Stimulated activated CD8-positive, alpha-beta memory T cell treated with anti-CD3 and anti-CD28 coated beads, Interleukin-7, amount 100 ng/mL, for 1 hour (primary cell): ENCODE measurements at places on chromosomes 7 and 10.

- DNase-seq, result no peak
Observed at GRCh38 chr7:130227883-130228575, 20.4 kb downstream of the SSMEM1 start.

GRCh38 chr7:148286150-148286549 lies 304.4 kb upstream of the C7orf33 start:
- DNase-seq, result no peak

DNA sequence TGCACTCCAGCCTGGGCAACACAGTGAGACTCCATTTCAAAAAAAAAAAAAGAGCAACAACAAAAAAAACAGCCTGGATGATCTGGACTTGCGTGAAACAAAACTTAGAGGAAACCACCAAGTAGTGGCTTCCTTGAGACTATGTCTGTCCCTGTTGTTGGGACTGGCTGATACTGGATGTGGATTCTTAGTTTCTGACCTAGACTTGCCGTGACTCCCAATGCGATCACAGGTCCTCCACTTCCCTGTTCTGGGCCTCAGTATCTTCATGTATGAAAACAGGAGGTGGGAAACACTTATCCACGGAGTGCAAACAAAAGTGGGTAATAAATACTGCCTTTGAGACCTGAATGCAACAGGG lies 125.7 kb downstream of the PRPF18 start:
- DNase-seq, result no peak

DNA sequence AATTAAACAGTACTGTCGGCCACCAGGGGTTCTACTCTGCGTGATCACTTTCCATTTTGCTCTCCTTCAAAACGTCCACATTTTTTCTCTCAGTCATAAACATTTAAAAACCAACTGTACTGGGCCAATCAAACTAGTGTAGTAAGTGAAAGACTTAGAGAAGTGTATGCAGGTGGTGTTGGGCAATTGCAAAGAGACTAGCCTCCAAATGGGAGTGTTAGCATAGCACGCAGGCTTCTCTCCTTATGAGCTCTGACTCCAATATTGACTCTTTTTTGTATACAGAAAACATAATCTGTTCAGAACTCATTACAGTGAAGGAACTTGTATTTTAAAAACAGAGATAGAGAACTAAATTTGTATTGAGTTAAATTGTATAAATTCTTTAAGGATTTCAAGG lies 150.6 kb downstream of the SDK1 start:
- DNase-seq, result no peak
